HT1080 (cell line): ENCODE measurements at places on chromosomes 2 and 18. TPM values are rescaled to one million over a fixed set of nuclear protein-coding genes. Genes with fewer than 3 reads are reported as not detected.
A peak's percentile ranks its signal among the peaks of the same experiment; 100 is the strongest.

DNA sequence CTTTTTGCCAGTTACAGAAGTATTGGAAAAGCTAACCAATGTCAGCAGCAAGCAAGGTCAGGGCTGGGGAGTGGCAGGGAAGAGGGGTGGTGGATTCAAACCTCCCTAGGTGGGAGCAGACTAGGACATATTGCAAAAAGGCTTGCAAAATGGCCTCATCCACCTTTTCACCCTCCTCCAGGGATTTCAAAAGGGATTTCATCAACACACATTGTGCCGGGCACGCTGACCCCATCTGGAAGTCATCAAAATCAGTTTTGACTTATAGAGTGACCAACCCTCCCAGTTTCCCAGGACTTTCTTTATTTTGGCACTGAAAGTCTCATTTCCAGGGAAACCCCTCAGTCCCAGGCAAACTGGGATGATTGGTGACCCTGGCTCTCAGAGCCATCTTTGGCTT, 94.7 kb downstream of the BIN1 start:
- no peak for DNase-seq

GRCh38 chr2:43676322-43677050, at the start of gene C1GALT1C1L:
Gene C1GALT1C1L (minus strand): TSS chr2:43676429. CDS start chr2:43676322, 107 bp downstream.
- DNase-seq = peak; percentile 64

The VIT gene
- not detected in 2 replicates for total RNA-seq

The ERFE gene
- 13.1 and 15.3 TPM in 2 replicates for total RNA-seq

The POTEI gene
- total RNA-seq = 0.31 and 0.33 TPM in 2 replicates

DNA sequence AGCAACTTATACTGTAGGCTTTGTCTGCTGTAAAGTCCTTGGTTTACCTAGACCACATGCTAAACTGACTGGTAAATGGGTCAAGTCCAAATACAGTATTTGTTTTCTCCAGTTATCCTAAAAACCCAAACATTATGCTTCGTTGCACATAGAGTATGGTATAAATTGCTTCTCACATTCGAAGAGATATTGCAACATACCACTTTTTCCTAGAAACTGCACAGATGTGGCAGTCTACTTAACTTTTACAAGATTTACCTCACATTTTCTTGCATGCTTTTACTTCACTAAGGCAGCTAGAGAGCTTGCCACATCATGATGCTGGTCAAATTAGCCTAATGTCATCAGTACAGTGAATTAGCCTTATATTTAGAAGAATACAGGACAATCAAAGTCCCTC, 66.0 kb upstream of the SCN7A start:
- no peak for DNase-seq

DNA sequence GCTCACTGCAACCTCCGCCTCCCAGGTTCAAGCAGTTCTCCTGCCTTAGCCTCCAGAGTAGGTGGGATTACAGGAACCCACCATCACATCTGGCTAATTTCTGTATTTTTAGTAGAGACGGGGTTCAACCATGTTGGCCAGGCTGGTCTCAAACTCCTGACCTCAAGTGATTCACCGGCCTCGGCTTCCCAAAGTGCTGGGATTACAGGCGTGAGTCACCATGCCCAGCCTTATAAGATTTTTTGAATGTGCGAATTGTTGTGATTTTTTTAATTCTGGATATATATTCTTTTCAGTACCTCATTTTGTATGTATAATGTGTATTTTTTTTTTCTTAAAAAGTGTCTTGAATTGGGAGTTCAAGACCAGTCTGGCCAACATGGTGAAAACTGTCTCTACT, 42.0 kb upstream of the CCDC150 start:
- DNase-seq = peak; percentile 51

DNA sequence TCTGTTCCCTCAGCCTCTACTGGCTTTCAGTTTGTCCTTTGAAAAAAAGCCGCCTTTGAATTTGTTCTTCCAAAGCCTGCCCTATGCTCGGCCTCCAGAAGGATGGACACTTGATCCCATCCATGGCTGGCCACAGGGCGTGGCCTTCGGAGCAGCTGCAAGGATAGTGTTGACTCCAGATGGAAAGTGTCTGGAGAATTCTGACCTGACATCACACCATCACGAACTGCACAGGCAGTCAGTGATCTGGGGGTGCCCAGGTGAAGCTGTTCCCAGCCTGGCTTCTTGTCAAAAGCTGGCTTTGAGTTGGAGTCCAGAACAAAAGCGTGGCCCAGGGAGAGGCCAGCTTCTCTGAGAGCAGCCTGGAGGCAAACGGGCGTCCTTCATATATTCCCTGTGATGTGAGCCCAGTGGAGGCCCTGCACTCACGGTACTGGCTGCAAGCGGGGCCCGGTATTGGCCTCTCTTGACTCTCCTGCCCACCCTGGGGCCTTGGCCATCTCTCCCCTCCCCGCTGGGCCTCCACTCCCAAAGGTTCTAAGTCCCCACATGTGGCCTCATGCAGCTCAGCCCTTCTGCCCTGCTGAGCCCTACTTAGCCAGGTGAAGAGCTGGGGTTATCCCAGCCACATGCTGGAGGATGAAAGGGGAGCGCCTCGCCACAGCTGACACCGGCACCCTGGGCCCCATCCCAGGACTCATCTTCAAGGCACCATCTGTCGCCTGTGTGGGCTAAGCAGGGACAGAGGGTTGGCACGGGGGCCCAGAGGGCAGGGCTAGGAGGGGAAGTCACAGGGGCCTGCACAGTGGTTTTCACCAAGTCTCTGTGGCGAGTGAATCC, 20.4 kb upstream of the ATOH8 start:
- no peak for DNase-seq

The NEURL3 gene
- total RNA-seq = not detected in 2 replicates

GRCh38 chr2:62477573-62477972, 28.4 kb downstream of the TMEM17 start:
- no peak for DNase-seq

- no peak for DNase-seq
Observed at GRCh38 chr18:5728531-5728930, 166.8 kb downstream of the TMEM200C start.

GRCh38 chr2:235746257-235746934, 252.6 kb downstream of the AGAP1 start:
- DNase-seq = peak; percentile 75

The TIGD1 gene
- 4.2 and 5.6 TPM in 2 replicates for total RNA-seq

The VSNL1 gene
- total RNA-seq = not detected in 2 replicates

The NEUROD1 gene
- not detected in 2 replicates for total RNA-seq

DNA sequence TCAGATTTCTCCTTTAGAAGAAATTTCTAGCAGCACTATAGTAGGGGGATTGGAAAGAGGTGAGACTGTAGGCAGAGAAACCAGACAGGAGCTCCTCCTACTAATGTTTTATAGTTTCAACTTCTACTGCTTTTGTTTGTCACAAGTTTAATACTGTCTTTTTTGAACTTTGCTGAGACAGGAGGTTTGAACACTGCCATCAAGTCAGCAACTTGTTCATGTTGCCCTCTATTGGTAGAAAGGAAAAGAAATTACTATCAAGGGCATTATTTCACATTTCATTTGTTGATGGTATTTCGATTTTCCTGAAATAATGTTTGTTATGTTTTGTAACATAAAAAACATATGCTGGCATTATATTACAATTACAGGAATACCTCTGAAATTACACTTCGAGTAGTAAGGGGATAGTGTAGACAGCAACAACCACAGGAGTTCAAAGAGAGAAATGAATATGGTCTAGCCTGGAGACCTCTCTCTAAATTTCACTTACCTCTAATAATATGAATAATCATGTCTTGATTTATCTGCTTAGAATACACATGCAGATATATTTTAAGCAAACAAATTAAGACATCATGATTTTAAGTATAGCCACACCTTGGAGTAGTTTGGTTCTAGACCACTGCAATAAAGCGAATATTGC, 12.4 kb upstream of the CCDC88A start:
- peak; percentile 35 for DNase-seq

DNA sequence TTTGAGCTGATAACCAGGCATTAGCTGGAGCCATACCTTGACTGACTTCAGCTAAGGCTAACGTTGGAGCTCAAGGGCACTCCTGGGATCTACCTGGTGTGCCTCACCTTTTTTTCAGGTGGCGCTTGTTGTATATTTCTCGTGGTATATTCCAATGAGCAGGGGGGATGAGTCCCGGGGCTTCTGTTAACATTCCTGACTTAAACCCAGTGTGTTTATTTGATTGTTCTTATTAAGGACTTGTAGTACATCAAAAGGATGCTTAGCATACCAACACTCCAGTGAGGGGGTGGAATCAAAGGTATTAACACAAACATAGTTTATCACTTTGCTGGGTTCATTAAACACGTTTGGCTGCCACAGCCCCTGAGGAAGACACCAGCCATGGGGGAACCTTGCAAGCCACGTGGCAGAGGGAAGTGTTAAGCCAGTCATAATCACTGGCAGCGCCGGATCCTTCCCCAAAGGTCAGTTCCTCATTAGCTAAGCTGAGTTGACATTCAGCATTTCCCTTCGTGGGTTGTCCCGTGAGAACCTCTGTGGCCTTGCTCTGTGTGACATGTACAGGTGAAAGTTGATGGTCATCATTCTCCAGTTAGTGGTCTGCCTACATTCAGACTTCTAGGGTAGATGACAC, 119.5 kb upstream of the MCFD2 start:
- no peak for DNase-seq

The ATG9A gene
- total RNA-seq = 37.1 and 47.1 TPM in 2 replicates

DNA sequence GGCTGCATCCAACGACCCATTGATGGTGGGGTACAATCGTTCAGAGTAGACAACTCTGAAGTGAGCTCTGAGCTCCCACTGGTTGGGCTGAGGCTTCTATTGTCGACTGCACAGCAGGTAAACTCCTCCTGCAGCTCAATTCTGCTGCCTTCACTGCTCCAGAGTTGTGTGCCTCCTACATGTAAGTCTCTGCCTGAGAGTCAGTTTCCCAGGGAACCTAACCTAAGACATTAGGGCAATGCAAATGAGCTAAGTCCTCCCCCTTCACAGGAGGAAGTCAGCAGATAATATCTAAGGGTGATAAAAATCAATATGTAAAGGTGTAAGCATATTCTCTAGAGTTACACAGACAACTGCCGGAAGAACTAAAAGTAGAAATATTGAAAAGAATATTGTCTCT, 22.5 kb upstream of the ACYP2 start:
- no peak for DNase-seq

- no peak for DNase-seq
Observed at GRCh38 chr18:49813069-49813318, 339 bp downstream of the ACAA2 start.

The CFAP221 gene
- not detected in 2 replicates for total RNA-seq

DNA sequence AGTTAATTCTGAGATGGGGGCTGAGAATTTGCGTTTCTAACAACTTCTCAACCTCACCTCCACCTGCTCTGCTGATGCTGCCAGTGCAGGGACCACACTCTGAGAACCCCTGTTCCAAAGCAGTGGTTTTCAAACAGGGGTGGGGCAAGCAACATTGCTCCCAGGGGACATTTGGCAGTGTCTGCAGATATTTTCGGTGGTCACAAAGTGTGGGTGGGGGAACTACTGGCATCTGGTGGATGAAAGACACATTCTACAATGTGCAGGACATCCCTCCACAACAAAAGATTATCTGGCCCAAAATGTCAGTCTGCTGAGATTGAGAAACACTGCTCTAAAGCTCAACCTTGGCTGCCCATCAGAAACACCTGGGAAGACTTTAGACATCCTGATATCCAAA, 188.7 kb upstream of the SATB2 start:
- no peak for DNase-seq

- no peak for DNase-seq
Observed at GRCh38 chr2:22753476-22753875, 631.5 kb upstream of the KLHL29 start.

GRCh38 chr2:26298638-26299393, 47.1 kb upstream of the SELENOI start:
- no peak for DNase-seq

DNA sequence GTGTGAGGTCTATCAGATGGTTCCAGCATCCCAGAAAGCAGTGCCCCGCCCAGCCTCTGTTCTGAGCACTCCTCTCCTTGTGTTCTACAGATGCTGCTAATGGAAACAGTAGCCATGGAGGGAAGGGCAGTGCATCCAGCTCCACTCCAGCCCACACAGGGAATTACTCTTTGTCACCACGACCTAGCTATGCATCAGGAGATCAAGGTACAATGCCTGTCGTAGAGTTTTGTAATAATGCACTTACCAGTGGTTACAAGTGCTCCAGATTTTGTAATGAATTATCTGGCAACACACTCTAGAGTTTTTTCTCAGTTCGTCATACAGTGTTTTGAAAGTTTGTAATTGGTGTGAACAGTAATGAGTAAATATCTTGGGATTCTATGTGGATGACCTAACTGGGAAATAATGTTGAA, 161.1 kb downstream of the ESCO1 start:
- DNase-seq = peak; percentile 79

DNA sequence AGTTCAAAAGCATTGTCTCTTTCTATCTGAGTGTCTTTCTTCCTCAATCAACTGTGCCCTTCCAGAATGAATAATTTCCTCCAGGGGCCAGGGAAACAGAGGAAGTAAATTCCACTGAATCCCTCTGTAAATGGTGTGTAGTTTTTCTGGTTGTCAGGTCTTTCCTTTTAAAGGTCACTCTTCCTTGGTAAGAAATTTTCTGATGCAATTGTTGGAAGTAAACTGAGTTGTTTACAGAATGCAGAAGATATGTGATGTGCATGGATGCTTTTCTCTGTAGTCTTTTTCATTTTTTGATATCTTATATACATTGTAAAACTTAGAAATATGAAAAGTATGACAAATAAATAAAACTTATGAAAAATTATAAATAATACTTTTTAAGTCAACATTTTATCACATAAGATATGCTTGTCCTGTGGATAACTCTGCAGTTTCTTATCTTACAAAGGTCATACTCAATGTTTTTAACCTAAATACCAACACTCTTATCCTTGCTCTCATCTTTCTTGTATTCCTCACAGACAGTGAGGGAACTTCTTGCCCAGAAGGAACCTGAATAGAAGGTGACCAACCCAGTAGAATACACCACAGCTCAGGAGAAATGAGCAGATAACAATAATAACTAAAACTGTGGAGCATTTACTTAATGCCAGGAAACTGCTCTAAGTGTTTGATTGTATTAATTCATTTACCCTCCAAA, 234.5 kb downstream of the METTL4 start:
- DNase-seq = no peak

DNA sequence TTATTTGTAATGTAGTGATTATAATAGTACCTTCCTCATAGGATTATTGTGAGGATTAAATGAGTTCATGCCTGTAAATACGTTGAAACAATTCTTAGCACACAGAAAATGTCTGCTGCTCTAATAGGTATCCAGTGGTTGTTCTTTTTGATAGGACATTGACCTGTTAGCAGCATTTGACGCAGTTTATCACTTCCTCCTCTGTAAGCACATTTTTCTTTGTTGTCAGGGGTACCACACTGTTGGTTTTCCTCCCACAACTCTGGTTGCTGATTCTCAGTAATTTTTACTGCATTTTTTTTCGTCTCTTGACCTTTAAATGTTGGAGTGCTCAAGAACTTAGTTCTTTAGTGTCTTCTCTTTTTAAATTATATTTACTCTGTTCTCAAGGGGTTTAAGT, 15.4 kb downstream of the PPM1B start:
- DNase-seq = no peak

DNA sequence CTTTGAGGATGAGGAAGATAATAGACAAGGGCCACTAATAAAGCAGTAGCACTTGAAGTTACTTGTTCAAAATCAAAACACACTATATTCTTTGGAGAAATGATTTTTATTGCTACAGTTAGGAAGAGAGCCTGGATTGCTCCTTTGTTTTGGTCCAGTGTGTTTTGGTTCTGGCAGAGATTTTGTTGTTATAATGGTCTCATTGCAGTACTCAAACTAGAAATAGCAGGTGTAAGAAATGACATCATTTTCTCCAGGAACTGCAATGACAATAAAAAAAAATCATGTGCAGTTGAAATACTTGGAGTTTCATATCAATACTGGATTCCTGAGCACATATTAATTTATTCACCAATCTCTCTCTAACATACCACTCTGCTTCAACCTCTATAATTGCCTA, 490.3 kb downstream of the CCDC85A start:
- no peak for DNase-seq

The GPR45 gene
- total RNA-seq = not detected in 2 replicates
